Vagina (tissue), 2 donors: ENCODE measurements at places on chromosomes 4 and X.

- H3K4me3 ChIP-seq, result no peak overlapping the region
- no peaks in the 10 kb centered on the region for H3K4me1 ChIP-seq
- no peak overlapping the region for H3K27ac ChIP-seq
- no peaks in the 10 kb centered on the region for H3K36me3 ChIP-seq
- DNase-seq, result no peak
- H3K27me3 ChIP-seq, result no peaks in the 10 kb centered on the region
Measured at GRCh38 chrX:110748256-110748806, 47.3 kb downstream of the CHRDL1 start.

DNA sequence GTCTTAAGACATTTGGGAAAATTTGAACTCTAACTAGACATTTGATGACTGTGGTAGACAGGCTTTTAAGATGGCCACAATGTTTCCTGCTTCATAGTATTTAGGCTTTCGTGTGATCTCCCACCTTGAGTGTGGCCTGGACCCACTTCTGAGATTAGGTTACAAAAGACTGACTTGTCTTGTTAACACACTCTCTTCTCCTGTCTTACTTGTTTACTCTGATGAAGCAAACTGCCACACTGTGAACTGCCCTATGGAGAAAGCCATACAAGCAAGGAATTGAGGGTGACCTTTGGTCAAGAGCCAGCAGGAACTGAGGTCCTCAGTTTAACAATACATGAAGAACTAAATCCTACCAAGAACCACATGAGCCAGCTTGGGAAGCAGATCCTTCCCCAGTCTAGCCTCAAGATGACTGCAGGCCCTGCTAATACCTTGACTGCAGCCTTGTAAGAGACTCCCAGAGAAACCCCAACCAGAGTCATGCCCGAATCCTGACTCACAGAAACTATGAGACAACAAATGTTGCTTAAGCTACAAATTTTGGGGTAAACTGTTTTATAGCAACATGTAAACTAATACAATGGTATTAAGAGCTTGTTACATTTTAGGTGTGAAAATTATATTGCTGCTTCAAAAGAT is 20.3 kb downstream of the UBA6 start:
- no peak overlapping the region for H3K4me3 ChIP-seq
- H3K27me3 ChIP-seq, result no peaks in the 10 kb centered on the region
- H3K4me1 ChIP-seq, result no peaks in the 10 kb centered on the region

- no peaks in the 10 kb centered on the region for H3K4me1 ChIP-seq
- H3K27me3 ChIP-seq, result no peaks in the 10 kb centered on the region
- H3K4me3 ChIP-seq, result no peak overlapping the region
Measured at GRCh38 chr4:165612936-165613335, 234.1 kb downstream of the CPE start.

GRCh38 chr4:163663454-163664225 is 169.2 kb downstream of the TMA16 start:
- H3K27ac ChIP-seq, result no peak overlapping the region
- no peak for DNase-seq
- no peaks in the 10 kb centered on the region for H3K36me3 ChIP-seq
- no peaks in the 10 kb centered on the region for H3K4me1 ChIP-seq
- no peak overlapping the region for H3K4me3 ChIP-seq
- no peaks in the 10 kb centered on the region for H3K27me3 ChIP-seq

DNA sequence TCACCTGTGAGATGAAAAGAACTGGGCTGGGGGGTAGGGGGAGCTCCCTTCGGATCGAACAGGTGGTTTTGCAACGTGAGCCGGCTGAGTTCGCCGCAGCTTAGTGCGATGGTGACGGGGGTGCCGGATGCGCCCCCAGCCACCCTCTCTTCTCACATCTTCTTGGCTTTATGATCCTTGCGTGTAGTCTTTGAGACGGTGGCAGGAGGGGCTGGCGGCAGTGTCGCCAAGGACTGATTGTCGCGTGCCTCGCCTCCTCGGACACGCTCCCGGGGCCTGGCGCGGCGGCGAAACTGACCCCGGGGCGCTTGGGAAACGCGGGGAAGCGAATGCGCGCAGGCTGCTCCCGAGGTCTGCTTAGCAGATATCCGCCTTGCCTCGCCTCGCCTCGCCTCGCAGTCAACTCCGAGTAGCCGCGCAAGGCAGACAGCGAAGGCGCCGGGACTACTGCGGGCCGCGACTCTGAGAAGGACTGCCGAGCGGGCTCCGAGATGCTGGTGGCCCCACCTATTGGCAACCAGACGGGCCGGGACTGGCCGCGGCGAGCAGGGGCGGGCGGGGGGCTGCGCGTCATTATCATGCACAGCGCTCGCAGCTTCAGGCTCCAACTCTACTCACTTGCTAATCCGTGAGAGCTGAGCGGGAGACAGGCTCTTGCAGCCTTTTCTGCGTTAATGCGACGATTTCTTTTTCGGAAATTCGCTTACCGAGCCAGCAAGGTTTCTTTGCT is 1.5 kb downstream of the GRID2 start:
- no peak overlapping the region for H3K27ac ChIP-seq
- H3K36me3 ChIP-seq, result no peaks in the 10 kb centered on the region
- H3K27me3 ChIP-seq, result no peaks in the 10 kb centered on the region
- no peak for DNase-seq

DNA sequence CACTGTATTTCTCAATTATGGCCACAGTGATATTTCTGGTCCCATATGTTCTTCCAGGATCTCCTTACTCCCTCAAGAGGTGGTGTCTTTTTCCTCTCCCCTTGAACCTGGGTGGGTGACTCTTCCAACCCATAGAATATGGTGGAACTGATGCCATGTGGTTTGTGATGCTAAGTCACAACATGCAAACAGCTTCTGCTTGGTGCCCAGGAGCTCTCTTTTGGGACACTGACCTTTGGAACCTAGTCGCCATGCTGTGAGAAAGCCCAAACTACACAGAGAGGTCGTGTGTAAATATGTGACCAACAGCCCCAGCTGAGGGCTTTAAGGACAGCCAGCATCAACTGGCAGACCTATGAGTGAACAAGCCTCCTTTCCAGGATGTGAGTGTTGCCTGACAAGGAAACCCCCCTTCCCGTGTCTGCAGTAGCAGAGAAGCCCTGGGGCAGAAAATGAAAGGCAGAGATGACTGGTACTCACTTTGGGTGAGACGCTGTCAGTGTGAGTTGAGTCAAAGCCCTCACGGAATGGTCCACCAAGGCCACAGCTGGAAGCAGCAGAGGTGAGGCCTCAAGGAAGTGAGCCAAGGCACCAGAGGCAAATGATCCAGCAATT is 223.4 kb downstream of the BCOR start:
- no peaks in the 10 kb centered on the region for H3K27me3 ChIP-seq
- DNase-seq, result no peak
- H3K4me3 ChIP-seq, result no peak overlapping the region

DNA sequence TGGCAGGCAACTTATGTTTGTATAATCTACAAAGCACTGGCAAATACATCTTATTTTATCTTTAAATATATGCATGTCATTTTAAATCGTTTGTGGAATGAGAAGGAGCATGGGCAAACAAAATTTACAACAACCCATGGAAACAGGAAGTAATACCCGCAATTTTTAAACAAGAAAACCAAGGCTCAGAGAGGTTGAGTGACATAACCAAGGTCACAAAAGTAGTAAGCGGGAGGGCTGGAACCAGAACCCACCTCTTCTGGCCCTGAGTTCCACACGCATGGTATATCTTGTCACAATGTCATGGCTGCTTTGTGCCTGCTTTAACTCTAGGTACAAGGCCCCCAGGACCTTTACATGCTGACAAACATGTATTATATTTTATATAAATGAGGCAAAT is 52.9 kb downstream of the SLC7A11 start:
- no peaks in the 10 kb centered on the region for H3K27me3 ChIP-seq
- no peak for DNase-seq
- no peak overlapping the region for H3K4me3 ChIP-seq
- no peak overlapping the region for H3K27ac ChIP-seq
- H3K4me1 ChIP-seq, result no peaks in the 10 kb centered on the region
- no peaks in the 10 kb centered on the region for H3K36me3 ChIP-seq

- peaks cover 22% of the 10 kb centered on the region for H3K27me3 ChIP-seq
- H3K36me3 ChIP-seq, result no peaks in the 10 kb centered on the region
- H3K4me1 ChIP-seq, result peaks cover 10% of the 10 kb centered on the region
- no peak for DNase-seq
- H3K27ac ChIP-seq, result no peak within 1 kb of the TSS
Measured at GRCh38 chrX:114583646-114584374, at the start of gene HTR2C. TSS of gene HTR2C (plus strand) at chrX:114584086. CDS start at chrX:114726937, 142,851 bp downstream.
